ENCODE measurements at places on chromosomes 7 and 10. TPM values are rescaled to one million over a fixed set of nuclear protein-coding genes. Genes with fewer than 3 reads are reported as not detected.

Gene TRIM74
- total RNA-seq, result not detected

Gene UNC5B
- 20.6 TPM for total RNA-seq

Gene EFCAB10
- total RNA-seq, result not detected

Gene SYT15
- total RNA-seq, result 0.41 TPM

Gene TUBB8
- total RNA-seq, result not detected

Gene EPHB6
- 11.0 TPM for total RNA-seq

Data from fibroblast of the aortic adventitia (primary cell).